Activated CD4-positive, alpha-beta T cell treated with anti-CD3 and anti-CD28 coated beads, Interleukin-2, amount 10 ng/mL, durations not matched to agents 7 days and 5 days (primary cell): ENCODE measurements at places on chromosomes 1 and 21. TPM values are rescaled to one million over a fixed set of nuclear protein-coding genes. Genes with fewer than 3 reads are reported as not detected.
A peak's percentile ranks its signal among the peaks of the same experiment; 100 is the strongest.

- no peak for DNase-seq
- no peaks in the 10 kb centered on the region for H3K36me3 ChIP-seq
- no peak overlapping the region for H3K4me3 ChIP-seq
- no peaks in the 10 kb centered on the region for H3K4me1 ChIP-seq
Measured at GRCh38 chr1:200108659-200109058, 81.1 kb downstream of the NR5A2 start.

ASTN1 gene
- not detected for total RNA-seq

FCGR3A gene
- total RNA-seq, result not detected

PAPPA2 gene
- total RNA-seq, result 0.46 TPM

GRCh38 chr21:43611598-43612369, 47.5 kb downstream of the HSF2BP start:
- H3K27me3 ChIP-seq, result no peaks in the 10 kb centered on the region
- no peak overlapping the region for H3K4me3 ChIP-seq
- no peak overlapping the region for H3K27ac ChIP-seq
- no peaks in the 10 kb centered on the region for H3K36me3 ChIP-seq
- peaks cover 13% of the 10 kb centered on the region for H3K4me1 ChIP-seq
- DNase-seq, result no peak

DNA sequence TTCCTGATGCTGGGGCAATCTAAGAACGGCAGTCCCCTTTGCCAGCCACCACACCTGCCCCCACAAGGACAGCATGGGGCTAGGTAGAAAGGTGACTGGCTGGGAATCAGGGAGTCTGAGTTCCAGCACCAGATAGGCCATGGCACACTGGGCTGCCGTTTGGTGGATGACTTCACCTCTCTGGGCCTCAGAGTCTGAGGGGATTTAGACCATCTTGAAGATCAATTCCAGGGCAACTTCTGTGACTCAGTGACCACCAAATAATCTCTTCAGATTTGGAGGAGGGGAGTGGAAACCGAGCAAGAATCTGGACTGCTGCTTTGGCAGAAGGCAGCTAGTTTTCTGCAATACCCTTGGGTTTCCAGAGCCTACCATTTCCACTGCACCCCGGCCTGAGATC, 92.1 kb upstream of the EDN2 start:
- no peaks in the 10 kb centered on the region for H3K27me3 ChIP-seq
- peaks cover 14% of the 10 kb centered on the region for H3K36me3 ChIP-seq
- H3K27ac ChIP-seq, result no peak overlapping the region
- no peak overlapping the region for H3K4me3 ChIP-seq

DNA sequence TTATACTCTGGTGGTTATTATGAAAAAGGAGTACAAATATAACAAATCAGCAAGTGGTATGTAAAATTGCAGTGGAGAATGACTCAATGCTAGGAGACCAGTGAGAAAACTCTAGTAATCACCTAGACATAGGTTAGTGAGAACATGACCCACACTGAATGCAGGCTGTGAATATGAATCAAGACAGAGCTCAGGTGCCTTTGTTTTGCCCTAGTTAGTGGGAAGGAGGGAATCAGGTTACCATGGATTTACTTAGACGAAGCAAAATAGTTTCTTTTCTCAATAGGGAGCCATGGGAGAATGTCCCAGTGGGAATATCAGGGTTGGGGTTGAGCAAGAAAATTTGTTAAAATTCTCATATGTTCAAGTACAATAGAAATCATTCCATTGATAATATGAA, 10.6 kb upstream of the GCLM start:
- H3K27me3 ChIP-seq, result peaks cover 4% of the 10 kb centered on the region
- H3K27ac ChIP-seq, result no peak overlapping the region
- H3K4me1 ChIP-seq, result no peaks in the 10 kb centered on the region
- no peak overlapping the region for H3K4me3 ChIP-seq
- H3K36me3 ChIP-seq, result no peaks in the 10 kb centered on the region

LCE3E gene
- not detected for total RNA-seq

DNA sequence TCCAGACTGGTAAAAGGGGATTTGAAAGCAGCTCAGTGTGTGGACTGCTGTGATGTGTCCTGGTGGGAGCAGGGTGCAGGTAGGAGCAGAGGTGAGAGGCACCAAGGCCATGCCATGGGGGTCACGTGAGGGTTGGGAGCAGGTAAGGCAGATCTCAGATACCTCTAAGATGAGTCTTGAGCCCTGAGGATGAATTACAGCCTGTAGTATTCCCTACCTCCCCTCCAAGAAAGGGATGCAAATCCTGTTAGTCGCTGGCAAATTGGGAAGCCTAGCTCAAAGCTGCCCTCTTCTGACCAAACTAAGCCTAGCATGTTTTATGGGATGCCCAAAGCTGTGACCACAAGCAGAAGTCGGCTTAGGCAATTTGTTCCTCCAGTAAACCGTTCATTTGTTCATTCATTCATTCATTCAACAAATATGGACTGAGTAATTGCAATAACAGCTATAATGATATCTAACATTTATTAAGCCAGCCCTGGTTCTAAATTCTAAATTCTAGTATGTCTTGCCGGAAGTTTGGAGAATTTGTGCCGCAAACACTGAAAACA, 3.9 kb upstream of the NUAK2 start:
- H3K4me1 ChIP-seq, result peaks cover 28% of the 10 kb centered on the region
- H3K27me3 ChIP-seq, result peaks cover 24% of the 10 kb centered on the region
- DNase-seq, result peak; percentile 68
- peaks cover 7% of the 10 kb centered on the region for H3K36me3 ChIP-seq
- no peak overlapping the region for H3K27ac ChIP-seq
- H3K4me3 ChIP-seq, result no peak overlapping the region

GRCh38 chr1:90074566-90074965, 79.7 kb downstream of the ZNF326 start:
- no peak overlapping the region for H3K27ac ChIP-seq
- no peaks in the 10 kb centered on the region for H3K4me1 ChIP-seq
- H3K4me3 ChIP-seq, result no peak overlapping the region
- H3K27me3 ChIP-seq, result peaks cover 23% of the 10 kb centered on the region

DNA sequence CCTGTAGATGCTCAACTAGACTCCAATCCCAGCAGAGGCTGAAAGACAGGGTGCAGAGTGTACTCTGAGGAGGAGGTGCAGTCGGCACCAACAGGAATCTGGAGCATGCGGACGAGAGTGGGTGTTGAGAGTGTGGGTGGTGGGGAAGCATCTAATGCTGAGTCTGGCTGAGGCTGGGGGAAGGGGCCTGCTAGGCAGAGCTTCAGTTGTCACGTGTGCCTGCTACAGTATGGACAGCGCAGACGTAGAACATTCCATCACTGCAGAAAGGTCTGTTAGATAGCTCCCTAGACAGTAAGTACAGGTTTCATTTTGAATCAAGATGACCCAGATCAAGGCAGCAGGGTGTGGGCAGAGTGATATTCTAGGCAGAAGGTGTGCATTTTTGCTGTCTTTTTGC, 23.1 kb downstream of the SNAP47 start:
- no peaks in the 10 kb centered on the region for H3K27me3 ChIP-seq
- H3K4me1 ChIP-seq, result peaks cover 62% of the 10 kb centered on the region
- peaks cover 56% of the 10 kb centered on the region for H3K36me3 ChIP-seq
- no peak overlapping the region for H3K4me3 ChIP-seq
- peak overlapping the region; percentile 62 for H3K27ac ChIP-seq

- no peak overlapping the region for H3K4me3 ChIP-seq
- DNase-seq, result no peak
- H3K27ac ChIP-seq, result no peak overlapping the region
- H3K27me3 ChIP-seq, result no peaks in the 10 kb centered on the region
- H3K4me1 ChIP-seq, result no peaks in the 10 kb centered on the region
- H3K36me3 ChIP-seq, result no peaks in the 10 kb centered on the region
Measured at GRCh38 chr21:15327637-15328265, 263.0 kb upstream of the NRIP1 start.

DNA sequence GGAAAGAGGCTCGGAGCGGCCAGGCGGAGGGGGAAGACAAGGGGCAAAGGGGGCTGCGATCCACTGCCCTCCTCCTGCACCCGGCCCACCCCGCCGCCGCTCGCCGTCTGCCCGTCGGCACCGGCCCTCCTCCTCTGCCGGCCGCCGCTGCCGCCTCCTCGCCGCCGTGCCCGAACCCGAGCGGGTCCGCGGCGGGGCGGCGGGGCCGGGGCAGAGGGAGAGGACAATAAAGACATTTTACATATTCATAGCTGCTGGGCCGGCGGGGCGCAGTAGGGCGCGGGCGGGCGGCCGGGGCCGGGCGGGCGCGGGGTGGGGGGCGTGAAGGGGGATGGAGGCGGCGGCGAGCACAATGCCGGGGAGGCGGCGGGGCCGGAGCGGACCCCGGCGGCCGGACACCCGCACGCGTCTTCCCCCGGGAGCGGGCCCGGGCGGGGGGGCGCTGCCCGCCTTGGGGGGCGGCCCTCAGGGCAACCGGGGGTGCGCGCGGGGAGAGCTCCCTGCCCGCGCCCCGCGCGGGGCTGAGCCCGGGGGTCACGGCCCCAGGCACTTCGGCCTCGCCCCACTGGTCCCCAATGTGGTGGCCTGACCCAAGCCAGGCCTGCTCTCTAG, 546 bp downstream of the POU2F1 start:
- DNase-seq, result peak; percentile 11
- H3K36me3 ChIP-seq, result peaks cover 4% of the 10 kb centered on the region
- peak overlapping the region; percentile 94 for H3K4me3 ChIP-seq
- no peaks in the 10 kb centered on the region for H3K27me3 ChIP-seq

DCDC2B gene
- total RNA-seq, result 0.10 TPM

DNA sequence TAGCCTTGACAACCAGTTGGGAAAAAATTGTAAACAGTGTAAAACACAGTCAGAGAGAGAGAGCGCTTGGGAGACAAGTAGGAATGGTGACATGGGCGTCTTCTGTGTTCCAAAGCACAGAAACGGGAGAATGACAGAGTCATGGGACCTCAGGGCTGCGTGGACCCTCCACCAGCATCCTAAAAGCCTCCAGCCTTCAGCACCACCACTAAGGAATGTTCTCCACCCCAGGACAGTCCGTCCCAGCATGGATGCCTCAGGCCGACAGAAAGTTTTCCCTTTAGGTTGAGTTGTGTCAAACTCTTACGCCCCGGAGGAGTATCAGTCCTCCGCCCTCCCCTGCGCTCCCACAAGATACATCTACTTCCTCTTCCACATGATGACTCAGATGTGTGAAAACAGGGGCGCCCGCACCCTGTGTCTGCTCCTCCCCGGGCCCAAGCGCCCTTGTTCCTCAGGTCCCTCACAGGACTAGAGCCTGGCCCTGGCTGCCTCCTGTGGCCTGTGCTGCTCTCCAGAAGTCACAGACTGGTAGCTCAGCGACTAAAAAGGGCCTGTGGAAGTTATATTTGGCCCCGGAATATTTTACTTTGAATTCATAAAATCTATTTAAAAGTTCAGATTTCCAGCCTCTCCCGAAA, 63.9 kb upstream of the EFHD2 start:
- H3K36me3 ChIP-seq, result no peaks in the 10 kb centered on the region
- peak; percentile 59 for DNase-seq
- peaks cover 9% of the 10 kb centered on the region for H3K27me3 ChIP-seq
- peak overlapping the region; percentile 82 for H3K27ac ChIP-seq
- H3K4me1 ChIP-seq, result peaks cover 73% of the 10 kb centered on the region

- H3K36me3 ChIP-seq, result peaks cover 9% of the 10 kb centered on the region
- no peak for DNase-seq
- H3K4me1 ChIP-seq, result no peaks in the 10 kb centered on the region
- H3K27ac ChIP-seq, result no peak overlapping the region
- H3K4me3 ChIP-seq, result no peak overlapping the region
Measured at GRCh38 chr1:46020010-46020409, 112.4 kb downstream of the PIK3R3 start.

- H3K36me3 ChIP-seq, result peaks cover 15% of the 10 kb centered on the region
- no peak overlapping the region for H3K27ac ChIP-seq
- no peaks in the 10 kb centered on the region for H3K4me1 ChIP-seq
- no peak overlapping the region for H3K4me3 ChIP-seq
- DNase-seq, result no peak
Measured at GRCh38 chr1:167367705-167368104, 147.0 kb downstream of the POU2F1 start.

- DNase-seq, result no peak
- no peaks in the 10 kb centered on the region for H3K36me3 ChIP-seq
- H3K27ac ChIP-seq, result no peak overlapping the region
Measured at GRCh38 chr1:159172614-159173291, 1.3 kb downstream of the CADM3 start.

GRCh38 chr1:201384406-201384782, 6.9 kb upstream of the TNNT2 start:
- H3K27me3 ChIP-seq, result no peaks in the 10 kb centered on the region
- no peak overlapping the region for H3K4me3 ChIP-seq
- no peak for DNase-seq
- H3K36me3 ChIP-seq, result no peaks in the 10 kb centered on the region
- no peak overlapping the region for H3K27ac ChIP-seq

DNA sequence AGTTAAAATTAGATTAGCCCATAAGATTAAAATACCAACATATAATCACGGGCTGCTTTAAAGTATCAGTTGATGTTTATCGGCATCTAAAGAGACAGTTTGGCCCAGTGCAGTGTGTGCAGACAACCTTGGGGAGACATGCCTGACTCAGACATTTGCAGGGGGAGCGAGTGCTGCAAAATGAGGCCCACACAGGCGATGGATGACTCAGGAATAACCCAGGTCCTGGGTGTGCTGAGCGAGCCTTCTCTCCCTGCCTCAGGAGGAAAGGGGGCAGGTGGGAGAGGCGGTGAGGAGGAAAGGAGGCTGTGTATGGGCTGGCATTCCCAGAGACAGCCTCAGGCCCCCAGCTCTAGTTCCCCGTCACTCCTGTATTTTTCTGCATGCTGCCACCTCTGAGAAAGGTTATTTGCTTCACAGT, 9.0 kb downstream of the SLC9A1 start:
- H3K27me3 ChIP-seq, result no peaks in the 10 kb centered on the region
- no peak overlapping the region for H3K27ac ChIP-seq
- H3K36me3 ChIP-seq, result peaks cover 6% of the 10 kb centered on the region

LDLRAD1 gene
- not detected for total RNA-seq

HSPA13 gene
- total RNA-seq, result 26.6 TPM

DNA sequence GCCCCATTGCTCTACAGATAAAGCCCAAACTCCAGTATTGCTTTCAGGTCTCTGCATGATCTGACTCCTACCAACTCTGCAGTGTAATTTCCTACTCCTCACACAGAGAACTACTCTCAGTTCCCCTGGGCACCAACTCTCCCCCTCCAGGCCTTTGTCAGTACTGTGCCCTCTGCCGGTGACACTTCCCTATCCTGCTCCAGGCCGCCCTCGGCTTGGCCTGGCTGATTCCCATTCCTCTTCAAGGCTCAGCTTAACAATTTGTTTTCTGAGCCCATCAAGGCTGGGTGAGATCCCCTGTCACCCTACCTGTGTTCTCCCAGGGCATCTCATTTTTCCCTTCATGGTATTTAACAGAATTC, 2.6 kb downstream of the SLAMF8 start:
- H3K36me3 ChIP-seq, result peaks cover 22% of the 10 kb centered on the region
- no peak overlapping the region for H3K27ac ChIP-seq
- peaks cover 14% of the 10 kb centered on the region for H3K27me3 ChIP-seq
- no peak overlapping the region for H3K4me3 ChIP-seq

HLX gene
- total RNA-seq, result not detected

DNA sequence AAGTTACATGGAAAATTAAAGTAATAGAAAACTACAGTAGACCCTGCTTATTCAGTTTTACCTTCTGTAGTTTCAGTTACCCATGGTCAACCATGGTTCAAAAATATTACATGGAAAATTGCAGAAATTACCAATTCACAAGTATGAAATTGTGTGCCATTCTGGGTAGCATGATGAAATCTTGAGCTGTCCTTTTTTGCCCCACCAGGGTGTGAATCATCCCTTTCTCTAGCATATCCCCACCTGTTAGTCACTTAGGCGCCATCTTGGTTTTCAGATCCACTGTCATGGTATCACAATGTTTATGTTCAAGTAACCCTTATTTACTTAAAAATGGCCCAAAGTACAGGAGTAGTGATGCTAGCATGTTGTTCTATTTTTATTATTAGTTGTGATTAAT, 3.5 kb upstream of the LRIF1 start:
- DNase-seq, result no peak
- no peak overlapping the region for H3K27ac ChIP-seq
- no peak overlapping the region for H3K4me3 ChIP-seq
- peaks cover 43% of the 10 kb centered on the region for H3K27me3 ChIP-seq

- no peak overlapping the region for H3K4me3 ChIP-seq
- H3K36me3 ChIP-seq, result no peaks in the 10 kb centered on the region
- H3K4me1 ChIP-seq, result no peaks in the 10 kb centered on the region
- H3K27ac ChIP-seq, result no peak overlapping the region
Measured at GRCh38 chr1:201252944-201253371, 30.3 kb upstream of the PKP1 start.
